ENCODE measurements at places on chromosomes 11 and 22. TPM values are rescaled to one million over a fixed set of nuclear protein-coding genes. Genes with fewer than 3 reads are reported as not detected.

The PPP6R2 gene
- total RNA-seq, result 37.6 TPM

The P2RX6 gene
- total RNA-seq, result 0.16 TPM

The KRTAP5-2 gene
- not detected for total RNA-seq

The DNAJB7 gene
- total RNA-seq, result not detected

The SPTBN2 gene
- total RNA-seq, result 63.4 TPM

The GANAB gene
- 213 TPM for total RNA-seq

The HEPHL1 gene
- total RNA-seq, result not detected

The TEX54 gene
- total RNA-seq, result not detected
